ENCODE measurements at places on chromosomes 16 and 17.

DNA sequence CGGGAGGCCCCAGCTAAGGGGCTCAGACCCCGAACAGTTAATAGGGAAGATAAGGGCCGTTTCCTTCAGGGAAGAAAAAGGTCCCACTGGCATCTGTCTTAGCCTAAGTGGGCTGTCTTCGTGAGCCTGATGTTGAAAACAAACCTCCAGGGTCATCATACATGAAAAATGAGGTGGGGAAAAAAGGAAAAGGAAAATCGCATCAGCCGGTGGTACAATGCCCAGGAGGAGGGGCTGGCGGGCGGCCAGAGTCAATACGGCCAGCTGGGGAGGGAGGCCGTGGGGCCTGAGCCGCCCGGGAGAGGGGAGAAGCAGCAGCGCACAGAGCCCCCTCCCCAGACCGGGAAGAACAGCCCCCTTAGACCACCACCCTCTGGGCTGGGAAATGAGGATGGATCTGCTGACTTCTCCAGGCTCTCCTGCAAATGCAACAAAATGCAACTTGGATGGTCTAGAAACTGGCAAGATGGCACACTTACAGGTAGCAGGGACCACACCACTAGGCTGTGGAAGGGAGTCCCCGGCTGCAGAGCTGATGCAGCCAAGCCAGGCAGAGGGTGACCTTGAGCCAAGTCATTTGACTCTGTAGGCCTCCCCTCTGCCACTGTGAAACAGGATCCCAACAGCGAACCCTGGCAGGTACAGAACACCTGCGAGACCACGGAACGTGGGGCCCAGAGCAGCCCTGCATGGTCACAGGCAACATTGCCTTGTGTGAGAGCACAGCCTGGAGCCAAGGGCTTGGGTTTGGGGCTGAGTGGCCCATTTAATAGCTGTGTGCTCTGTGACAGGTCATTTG is 448.5 kb downstream of the SOX9 start:
- no peak for DNase-seq

DNA sequence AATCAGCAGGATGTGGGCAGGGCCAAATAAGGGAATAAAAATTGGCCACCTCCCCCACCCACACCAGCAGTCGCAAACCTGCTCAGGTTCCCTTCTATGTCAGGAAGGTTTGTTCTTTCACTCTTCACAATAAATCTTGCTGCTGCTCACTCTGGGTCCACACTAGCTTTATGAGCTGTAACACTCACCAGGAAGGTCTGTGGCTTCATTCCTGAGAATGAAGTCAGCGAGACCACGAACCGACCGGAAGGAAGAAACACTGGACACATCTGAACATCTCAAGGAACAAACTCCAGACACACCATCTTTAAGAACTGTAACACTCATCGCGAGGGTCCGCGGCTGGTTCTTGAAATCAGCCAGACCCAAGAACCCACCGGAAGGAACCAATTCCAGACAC is 115.5 kb upstream of the TBX2 start:
- DNase-seq, result no peak

GRCh38 chr17:8001976-8002720 is at the start of gene GUCY2D:
Gene GUCY2D (plus strand): TSS chr17:8002615. CDS start chr17:8003048, 433 bp downstream.
- DNase-seq, result no peak

GRCh38 chr17:80940171-80941123 is 51.2 kb upstream of the CHMP6 start:
- DNase-seq, result no peak

GRCh38 chr17:43905985-43906852 is 1.1 kb downstream of the MPP2 start:
- no peak for DNase-seq

GRCh38 chr17:61783556-61784304 is 79.6 kb downstream of the BRIP1 start:
- no peak for DNase-seq

DNA sequence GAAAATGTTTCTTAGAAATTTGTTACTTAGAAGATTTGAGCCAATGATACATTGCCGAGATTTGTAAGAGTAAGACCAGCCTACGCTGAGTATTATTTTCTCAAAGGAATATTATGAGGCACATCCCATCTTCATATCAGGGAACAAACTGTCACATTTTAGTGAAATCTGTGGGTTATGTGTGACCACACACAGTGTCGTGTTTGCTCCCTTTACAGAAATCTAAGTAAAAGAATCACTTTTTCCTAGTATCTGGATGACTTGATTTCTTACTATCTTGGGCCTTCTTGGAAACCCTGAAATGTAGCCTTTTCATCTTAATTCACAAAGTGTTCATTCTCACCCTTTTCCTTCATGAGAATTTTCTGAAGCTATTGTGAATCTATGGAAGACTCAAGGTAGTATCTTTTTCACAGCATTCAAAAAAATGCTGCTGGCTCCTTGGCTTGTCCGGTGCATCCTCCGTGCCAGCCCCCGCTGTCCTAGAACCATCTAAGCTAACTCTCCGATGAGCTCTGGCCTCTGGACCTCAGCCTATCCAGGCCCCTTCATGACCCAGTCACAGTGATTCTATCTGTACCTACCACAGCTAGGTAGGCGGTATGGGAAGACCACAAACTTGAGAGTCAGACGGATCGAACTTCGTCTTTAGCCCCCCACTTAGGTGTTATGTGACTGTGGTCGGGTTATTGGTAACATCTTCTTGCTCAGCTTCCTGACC is 524.3 kb downstream of the MAF start:
- peak; percentile 73 for DNase-seq

DNA sequence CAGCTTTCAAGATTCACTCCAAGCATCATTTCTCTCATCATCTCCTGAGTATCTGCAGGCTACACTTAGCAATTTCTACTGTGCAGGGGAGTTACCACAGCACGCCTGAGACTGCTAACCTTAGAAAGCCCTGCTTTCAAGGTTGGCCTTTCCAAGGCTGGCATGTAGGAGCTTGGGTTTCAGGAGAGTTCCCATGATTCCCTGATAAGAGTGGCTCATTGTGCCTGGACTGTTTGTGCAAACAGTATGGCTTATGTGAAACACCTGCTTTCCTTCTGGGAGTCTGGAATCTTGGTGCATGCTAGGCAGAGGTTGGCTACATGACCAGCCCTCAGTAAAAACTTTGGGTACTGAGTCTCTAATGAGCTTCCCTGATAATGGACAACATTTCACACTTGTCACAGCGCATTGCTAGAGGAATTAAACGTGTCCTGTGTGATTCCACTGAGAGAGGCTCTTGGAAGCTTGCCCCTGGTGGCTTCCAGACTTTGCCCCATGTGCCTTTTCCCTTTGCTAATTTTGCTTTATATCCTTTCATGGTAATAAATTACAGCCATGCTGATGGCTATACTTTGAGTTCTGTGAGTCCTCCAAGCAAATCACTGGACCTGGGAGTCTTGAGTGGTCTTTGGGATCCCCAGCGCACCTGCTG is 19.7 kb upstream of the RGS9 start:
- DNase-seq, result no peak

DNA sequence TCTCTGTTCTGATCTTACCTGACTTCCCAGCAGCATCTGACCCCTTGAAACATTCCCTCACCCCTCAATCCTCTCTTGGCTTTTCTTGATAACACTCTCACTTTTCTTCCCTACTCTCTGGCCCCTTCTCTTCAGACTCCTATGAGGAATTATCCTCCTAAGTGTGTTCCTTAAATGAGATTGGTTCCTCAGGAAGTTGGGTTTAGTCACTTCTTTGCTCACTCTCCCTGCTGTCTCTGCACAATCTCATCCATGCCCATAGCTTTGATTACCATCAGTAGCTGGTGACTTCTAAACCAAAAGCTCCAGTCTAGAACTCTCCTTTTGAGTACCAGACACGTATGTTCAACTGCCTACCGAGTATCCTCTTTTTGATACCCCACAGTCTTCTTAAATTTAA is 13.0 kb downstream of the MED24 start:
- DNase-seq, result no peak

DNA sequence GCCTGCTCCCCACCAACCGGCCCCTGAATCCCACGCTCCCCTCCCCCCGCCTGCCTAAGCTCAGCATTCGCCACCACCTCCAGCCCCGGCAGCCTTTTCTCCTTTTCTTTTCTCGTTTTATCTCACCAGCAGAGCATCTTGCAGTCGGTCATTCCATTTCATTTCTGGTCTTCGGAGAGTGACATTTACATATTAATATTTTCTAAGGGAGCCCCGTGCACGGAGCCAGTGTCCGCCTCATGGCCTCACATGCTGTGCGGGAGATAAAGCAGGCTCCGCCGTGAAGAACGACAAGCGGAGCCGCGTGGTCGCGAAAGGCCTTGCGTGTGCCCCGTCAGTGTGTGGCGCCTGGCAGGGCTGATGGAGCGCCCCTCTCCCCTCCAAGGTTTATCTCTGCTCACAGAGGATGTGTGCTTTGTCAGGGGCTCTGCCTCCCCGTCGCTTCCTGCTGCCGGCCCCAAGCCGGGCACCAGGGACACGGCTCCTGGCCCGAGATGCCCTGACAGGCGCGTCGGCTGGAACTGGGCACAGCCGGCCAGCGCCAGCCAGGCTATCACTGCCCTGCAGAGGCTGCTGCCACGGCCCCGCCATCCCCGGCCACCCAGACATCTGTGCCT is 95.5 kb upstream of the GSE1 start:
- no peak for DNase-seq

DNA sequence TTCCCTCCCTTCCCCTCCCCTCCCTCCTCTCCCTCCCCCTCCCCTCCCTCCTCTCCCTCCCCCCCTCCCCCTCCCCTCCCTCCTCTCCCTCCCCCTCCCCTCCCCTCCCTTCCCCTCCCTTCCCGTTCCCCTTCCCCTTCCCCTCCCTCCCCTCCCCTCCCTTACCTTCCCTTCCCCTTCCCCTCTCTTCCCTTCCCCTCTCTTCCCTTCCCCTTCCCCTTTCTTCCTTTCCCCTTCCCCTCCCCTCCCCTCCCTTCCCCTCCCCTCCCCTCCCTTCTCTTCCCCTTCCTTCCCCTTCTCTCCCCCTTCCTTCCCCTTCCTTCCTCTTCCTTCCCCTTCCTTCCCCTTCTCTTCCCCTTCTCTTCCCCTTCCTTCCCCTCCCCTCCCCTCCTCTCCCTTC is 61.1 kb downstream of the EMP2 start:
- DNase-seq, result no peak

DNA sequence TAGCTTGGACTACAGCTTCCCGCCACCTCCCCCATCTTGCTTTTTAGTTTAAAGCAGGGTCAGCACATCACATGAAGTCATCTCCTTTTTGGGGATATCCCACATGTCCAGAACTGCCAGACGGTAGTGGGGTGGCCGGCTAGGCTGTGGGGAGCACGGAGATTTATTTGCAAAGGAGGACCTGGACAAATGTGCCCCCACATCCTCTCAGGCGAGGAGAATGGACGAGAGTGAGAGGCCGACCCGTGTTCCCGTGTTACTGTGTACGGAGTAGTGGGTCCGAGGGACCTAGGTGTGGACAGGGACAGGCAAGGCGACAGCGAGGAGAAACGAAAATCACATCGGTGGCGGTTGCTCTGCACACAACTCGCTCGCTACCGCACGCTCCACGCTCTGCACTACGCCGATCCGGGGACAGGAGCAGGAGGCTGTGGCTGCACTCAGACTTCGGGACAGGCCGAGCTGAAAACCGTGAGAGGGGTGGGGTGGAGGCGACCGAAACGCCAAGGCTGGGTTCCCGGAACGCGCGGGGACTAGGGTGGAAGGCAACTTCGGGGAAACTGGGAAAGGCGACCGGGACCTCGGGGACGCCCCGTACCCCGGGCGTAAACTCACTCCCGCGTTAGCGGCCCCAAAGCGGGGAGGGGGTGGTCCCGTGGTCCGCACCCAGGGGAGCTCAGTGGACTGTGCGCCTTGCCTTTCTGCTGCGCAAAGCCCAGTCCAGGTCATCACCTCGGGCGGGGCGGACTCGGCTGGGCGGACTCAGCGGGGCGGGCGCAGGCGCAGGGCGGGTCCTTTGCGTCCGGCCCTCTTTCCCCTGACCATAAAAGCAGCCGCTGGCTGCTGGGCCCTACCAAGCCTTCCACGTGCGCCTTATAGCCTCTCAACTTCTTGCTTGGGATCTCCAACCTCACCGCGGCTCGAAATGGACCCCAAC is at the start of gene MT1A:
Gene MT1A (plus strand): TSS at position 853 of the 937 bp plus-strand sequence. CDS start 73 bp downstream, at position 926.
- no peak for DNase-seq

DNA sequence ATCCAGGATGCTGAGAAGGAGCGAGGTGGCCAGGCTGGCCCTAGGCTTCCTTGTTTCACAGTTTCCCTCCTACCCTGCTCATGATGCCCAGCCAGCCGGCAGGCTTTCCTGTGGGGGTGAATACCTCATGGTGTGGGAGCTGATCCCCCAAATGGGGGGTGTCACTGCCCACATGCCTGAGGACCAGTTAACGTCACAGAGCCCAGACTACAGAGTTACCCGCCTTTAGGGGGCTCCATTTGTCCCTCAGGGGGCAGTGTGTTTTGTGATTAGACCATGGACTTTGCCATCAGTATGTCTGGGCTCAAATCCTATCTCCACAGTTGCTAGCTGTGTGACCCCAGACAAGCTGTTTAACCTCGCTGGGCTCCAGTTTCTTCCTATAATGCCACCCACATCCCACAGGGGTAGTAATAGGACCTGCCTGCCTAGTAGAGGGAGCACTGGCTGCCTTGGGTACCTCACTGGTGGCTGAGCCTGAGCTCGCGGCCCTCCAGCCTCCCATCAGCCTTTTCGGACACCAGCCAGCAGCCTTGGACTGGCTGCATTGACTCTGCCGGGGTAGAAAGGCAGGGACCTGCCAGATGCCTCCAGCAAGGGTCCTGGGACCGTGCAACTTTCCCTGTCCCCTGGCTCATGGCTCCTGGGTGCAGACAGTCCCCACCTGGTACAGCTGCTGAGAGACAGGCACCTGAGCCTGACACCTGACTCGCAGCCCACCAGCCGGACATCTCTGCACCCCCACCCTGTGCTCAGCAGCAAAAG is 87.5 kb upstream of the GSE1 start:
- no peak for DNase-seq
